Mucosa of descending colon (tissue), 3 donors: ENCODE measurements at places on chromosomes 1 and 21.
A peak's percentile ranks its signal among the peaks of the same experiment; 100 is the strongest.

DNA sequence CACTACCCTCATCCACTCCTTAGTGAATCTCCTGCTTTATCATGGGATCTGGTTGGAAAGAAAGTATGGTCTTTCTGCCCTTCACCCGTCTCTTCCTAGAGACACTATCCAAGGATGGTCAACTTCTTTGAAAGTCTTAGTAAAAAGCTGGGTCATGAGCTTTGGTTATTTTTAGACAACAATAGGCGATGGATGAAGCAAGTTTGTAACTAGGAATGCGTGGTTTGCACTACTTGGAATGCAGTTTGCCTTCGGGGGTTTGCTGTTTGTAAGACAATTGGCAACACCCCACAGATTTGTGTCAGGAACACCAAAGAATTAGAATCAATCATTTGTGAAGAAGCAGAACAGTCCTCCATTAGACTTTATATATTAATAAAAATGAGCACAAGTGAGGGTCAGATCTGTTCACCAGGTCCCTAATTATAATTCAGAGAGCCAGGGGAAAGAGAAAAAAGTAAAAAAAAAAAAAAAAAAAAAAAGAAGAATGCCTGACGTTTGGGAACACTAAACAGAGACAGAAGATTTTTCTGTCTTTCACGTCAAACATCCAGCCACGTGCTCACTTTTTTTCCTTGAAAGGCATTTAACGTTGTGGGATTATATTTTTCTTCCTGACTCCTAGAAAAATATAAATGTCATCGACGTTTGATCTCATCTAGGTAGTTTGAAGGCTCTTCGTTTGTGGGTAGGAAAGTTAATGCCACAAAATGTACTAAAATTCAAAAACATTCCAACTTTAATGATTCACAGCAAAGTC lies 60.7 kb upstream of the BTG3 start:
- no peak for DNase-seq

- no peak for DNase-seq
These were observed 52.2 kb upstream of the ROR1 start for GRCh38 chr1:63721531-63722189.

DNA sequence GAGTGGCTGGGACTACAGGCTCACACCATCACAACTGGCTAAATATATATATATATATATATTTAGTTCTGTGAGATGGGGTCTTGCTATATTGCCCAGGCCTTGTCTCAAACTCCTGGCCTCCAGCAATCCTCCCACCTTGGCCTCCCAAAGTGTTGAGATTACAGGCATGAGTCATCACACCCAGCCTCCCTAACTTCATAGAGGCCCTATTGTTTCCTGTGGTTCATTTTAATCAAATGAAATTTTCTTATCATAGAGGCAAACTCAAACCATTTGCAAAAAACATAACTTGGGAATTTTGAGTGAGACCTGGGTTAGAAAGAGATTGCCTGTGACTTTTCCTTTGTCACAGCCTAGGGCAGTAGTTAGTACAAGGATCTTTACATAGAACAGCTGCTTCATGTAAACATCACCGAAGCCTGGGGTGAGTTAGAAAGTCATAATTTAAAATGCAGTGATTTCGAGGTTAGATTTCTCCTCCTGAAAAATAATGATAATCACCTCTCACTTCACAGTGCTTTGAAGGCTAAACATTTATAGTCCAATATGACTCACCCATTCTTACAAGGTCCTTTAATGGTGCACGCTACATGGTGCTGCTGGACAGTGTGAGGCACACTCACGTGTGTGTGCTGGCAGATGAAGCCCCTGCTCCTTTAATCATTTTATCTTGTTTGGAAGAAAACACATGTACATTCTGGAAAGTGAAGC lies 188.9 kb downstream of the RHOU start:
- no peak for DNase-seq

DNA sequence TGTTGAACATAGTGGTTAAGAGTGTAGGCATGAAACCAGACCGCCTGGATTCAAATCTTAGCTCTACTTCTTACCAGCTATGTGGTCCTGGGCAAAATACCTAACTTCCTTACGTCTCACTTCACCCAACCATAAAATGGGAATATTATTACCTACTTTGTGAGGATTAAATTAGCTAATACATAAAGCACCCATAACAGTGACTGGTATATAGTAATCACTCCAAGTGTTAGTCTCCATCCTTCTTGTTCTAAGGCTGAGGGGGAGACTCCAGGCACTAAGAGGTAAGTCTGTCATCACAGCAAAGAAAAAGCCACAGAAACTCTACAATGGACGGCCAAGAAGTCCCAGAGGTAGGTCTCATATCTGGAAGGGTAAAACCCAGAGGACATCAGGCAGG lies 2.8 kb downstream of the SMG5 start:
- no peak for DNase-seq

DNA sequence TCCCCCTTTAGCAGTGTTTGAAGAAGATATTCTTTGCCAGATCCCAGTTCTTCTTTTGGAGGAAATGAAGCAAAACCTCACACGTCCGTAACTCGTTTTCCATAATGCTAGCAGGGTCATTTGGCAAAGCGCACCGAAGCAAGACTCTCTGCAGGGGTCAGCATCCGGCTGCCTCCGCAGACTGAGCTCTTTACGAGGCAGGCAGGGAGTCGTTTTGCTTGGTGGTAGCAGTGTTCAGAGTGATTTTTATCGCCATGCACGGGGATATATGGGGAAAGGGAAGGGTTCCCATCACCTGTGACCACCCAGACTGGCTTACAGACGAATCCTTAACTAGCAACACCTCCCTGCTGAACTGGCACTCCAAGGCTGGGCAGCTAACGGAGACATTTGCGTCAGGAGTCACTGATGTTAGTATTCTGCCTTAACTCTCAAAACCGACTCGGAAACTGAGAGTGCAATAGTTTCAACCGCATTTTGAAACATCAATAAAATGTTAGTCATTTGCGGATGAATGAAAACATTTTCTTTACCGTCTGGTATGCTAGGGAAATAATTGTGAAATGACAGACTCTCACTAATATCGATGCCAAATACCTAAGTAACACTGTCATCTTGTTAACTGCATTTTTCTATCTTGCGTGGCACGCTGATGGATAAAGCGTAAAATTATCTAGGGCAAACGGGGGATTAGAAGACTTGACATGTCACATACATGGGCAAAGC lies 2.2 kb upstream of the NEGR1 start:
- peak; percentile 39 for DNase-seq

DNA sequence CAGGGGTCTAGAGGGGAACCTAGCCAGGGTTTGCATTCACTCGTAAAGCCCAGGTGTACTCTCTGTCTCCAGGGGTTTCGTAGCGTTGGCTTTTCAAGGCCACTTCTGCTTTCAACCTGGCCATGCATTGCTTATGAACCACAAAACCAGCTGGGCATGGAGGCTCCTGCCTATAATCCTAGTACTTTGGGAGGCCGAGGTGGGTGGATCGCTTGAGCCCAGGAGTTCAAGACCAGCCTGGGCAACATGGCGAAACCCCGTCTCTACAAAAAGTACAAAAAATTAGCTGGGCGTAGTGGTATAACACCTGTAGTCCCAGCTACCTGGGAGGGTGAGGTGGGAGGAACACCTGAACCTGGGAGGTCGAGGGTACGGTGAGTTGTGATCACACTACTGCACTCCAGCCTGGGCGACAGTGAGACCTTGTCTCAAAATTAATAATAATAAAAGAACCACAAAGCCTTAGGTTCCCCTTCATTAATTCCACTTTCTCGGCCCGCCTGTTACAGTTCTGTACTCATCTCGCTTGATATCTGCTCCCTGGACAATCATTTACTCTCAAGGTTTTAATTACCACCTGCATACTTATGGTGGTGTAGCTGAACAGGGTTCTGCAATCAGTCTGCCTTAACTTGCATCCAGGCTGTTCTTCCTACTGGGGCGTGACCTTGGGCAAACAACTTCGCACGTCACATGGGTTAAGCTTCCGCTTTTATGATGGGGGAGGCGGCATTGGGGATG lies 6.1 kb downstream of the SLC16A4 start:
- peak; percentile 79 for DNase-seq

GRCh38 chr1:175157200-175157599 lies 35.4 kb downstream of the KIAA0040 start:
- DNase-seq: no peak

DNA sequence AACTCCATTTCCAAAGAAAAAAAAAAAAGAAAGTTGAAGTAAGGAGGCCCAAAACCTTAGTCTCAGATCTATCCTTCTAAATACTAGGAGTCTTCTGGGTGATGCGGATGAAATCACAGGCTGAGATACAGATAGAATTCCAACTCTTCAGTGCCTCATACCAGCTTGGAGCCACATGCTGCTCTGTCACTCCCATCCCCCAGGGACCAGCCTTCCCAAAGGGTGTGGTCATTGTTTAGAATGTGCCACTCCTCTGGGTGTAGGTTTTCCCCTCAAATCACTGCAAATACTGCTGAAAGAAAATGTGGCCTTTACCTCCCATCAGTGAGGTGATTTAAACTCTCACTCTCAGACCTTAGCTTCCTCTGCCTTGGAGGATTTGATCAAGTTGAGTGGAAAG lies 112.9 kb downstream of the CDC7 start:
- no peak for DNase-seq
